ENCODE measurements at places on chromosomes 1 and 21.

- no peak for DNase-seq
Observed at GRCh38 chr1:228929476-228930027, 194.3 kb downstream of the RHOU start.

- DNase-seq, result no peak
Observed at GRCh38 chr21:30354308-30355005, 6.1 kb upstream of the KRTAP23-1 start.

GRCh38 chr1:248155927-248156326, 11.0 kb downstream of the OR2M5 start:
- no peak for DNase-seq

DNA sequence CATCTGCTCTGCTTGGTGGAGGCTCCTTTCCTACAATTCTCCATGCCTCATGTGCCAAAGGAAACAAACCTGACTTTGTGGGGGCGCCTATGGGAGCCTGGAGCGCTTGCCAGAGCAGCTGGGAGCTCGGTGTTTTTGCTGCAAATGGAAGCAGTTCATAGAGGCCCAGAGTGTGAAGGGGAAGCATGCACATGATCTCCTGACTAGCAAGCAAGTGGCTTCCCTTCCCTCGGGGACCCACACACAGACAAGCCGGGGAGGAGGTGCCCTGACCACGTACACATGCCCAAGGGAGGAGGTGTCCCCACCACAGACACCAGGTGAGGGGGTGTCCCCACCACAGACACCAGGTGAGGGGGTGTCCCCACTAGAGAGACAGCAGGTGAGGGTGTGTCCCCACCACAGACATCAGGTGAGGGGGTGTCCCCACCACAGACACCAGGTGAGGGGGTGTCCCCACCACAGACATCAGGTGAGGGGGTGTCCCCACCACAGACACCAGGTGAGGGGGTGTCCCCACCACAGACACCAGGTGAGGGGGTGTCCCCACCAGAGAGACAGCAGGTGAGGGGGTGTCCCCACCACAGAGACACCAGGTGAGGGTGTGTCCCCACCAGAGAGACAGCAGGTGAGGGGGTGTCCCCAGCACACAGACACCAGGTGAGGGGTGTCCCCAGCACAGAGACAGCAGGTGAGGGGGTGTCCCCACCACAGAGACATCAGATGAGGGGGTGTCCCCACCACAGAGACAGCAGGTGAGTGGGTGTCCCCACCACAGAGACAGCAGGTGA, 106.8 kb downstream of the CRYAA start:
- no peak for DNase-seq

DNA sequence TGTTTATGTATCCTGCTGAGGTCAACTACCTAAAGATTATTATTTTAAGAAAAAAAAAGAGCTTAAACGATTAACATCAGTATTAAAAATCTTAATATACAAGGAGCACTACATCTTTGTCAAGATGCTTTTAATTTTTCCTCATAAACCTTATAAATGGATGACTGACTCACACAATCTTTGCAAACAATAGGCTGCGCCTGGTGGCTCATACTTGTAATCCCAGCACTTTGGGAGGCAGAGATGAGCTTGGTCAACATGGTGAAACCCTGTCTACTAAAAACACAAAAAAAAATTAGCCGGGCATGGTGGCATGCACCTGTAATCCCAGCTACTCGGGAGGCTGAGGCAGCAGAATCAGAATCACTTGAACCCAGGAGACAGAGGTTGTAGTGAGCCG, 1.7 kb downstream of the KHDC4 start:
- DNase-seq, result no peak

- DNase-seq, result no peak
Observed at GRCh38 chr21:38726482-38726881, 79.2 kb upstream of the ETS2 start.

DNA sequence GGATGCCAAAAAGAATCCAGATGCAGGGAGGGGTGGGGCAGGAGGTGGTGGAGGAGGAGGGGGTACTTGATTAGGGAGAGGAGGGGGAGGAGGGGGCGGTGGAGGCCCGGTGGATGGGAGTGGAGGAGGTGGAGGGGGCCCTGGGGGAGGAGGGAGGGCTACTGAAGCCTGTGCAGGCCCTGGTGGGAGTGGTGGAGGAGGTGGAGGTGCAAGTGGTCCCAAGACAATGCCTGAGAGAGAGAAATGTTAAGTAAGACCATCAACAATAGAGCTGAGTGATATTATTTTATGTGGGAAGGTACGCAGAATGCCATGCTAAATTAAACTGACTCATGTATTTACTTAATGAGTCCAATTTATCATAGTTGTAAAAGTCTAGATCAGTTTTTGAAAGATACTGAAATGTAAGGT, 86.8 kb upstream of the LBR start:
- no peak for DNase-seq

DNA sequence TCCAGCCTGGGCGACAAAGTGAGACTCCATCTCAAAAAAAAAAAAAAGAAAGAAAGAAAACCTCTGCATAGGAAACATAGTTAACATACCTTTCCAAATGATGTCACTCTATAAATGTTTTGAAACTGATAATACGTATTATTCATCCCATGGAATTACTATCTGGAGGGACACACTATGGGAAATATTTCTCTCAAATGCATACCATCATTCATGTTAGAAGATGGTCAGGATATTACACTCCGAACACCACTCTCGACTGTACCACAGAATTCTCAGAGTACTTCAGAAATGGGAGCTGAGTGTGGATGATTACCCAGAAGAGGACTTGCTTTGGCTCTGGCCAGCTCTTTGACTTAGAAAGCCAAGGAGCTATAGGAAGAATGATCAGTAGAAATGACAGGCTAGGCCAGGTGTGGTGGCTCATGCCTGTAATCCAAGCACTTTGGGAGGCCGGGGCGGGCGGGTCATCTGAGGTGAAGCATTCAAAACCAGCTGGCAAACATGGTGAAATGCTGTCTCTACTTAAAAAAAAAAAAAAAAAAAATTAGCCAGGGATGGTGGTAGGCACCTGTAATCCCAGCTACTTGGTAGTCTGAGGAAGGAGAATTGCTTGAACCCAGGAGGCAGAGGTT, 5.2 kb upstream of the LIN28A start:
- no peak for DNase-seq

DNA sequence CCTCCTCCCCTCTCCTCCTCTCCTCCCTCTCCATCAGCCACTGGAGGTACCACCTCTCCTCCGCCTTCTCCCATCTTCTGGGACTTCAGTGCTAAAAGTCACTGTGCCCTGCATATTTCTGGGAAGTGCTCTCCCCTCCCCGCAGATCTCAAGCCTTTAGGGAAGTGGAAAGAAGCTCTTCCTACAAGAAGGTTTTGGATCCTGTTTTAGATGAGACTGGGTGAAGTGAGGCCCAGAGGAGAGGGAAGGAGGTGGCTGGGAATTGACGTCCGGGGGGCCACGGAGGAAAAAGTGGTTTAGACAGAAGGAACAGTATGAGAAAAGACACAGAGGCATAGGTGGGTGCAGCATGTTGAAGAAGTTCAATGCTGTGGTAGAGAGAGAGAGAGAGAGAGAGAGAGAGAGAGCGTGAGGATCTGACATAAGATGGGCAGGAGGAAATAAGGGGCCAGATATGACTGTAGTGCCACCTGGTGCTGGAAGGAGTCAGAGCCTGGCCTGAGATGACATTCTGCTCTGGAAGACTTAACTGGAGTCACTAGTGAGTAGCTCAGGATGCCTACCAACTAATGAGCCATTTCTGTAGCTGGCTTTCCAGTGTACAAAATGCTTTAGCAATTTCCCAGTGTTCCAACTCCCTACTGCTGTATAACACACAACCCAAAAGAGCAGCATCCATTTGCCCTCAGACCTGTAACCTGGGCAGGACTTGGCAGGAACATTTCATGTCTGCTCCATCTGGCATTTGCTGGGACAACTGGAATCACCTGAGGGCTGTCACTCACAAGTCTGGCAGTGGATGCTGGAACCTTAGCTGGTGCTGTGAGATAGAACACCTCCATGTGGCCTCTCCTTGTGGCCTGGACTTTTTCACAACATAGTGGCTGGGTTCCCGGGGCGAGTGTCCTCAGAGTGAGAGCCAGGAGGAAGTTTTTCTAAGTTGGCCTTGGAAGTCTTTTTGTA, 16.6 kb upstream of the ZSCAN20 start:
- peak; percentile 89 for DNase-seq

DNA sequence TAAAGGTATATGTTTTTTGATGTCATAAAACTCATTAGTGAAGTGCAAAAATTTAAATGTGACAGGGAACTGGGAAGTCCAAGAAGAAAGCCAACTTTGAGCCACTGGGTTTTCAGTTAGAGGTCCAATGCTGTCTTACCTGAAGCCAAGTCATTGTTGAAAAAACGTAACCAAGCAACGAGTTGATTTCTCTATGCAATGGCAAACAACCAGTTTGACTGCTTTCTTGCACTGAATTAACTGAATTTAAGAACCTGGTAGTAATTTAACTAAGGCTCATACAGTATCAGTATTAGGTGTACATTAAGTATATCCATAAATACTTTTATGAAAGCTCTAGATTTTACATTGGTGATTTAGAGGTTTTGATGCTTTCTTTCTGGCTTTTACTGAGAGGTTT, 20.2 kb upstream of the S1PR1 start:
- peak; percentile 49 for DNase-seq

DNA sequence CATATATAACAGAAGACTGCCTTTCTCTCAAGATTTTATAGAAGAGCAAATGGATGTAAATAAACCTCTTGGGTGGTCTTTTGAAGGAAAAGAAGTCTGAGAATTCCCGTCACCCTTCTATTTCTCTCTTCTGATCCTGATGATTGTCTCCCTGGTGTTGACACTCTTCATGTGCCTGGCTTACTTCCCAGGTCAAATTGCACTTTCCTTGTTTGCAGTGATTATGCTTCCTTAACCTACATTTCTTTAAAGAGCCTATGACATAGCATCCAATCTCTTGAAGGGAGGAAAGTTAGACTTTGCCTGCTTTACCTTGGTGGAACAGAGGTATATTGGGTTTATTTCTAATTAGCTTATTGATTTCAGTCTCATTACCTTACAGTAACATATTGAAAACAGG, 80.1 kb downstream of the LRRC53 start:
- no peak for DNase-seq

DNA sequence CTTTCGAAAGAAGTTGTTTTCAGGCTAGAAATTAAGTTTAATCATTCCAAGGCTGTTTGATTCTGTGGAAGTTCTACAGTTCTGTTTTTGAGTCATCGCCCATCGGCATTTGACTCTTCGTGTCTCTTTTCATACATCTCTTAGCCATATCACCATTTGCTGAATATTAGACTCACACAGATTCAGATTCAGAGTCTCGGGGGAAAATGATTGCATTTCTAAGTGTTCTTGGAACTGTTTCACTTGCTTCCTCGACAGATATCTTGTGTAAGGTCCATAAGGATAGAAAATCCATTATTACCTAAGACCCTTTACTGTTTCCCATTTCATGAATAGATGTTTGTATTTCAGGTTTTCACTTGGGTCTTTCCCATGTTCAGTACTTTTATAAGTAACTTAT, 237.0 kb upstream of the SGIP1 start:
- DNase-seq, result peak; percentile 33

GRCh38 chr1:161084597-161084988, 4.8 kb downstream of the NECTIN4 start:
- no peak for DNase-seq

DNA sequence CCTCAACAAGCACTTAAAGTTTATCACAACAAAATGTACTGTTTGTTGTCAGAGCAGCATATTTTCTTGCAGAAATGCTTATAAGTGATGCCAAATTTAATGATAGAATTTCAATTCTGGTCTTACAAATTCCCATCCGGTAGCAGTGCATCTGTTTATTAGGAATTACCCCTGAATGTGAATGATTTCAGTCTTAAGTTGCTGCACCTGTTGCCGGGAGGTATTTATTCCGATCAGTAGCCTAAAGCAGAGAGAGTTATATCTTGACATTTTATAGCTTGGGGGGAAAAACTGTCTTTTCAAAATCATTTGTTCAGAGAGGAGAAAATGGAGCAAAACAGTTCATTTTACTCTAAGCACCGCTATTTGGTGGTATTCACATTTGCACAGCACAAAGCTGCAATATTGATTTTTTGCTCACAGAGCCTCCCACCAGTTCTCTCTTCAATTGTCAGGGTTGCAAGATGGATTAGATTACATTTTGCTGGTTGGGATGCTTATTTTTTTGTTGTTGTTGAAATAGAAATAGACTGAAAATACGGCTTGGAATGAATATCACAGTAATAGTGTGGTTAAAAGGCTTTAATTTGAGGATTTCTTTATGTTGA, 98.6 kb downstream of the ADGRL2 start:
- no peak for DNase-seq

DNA sequence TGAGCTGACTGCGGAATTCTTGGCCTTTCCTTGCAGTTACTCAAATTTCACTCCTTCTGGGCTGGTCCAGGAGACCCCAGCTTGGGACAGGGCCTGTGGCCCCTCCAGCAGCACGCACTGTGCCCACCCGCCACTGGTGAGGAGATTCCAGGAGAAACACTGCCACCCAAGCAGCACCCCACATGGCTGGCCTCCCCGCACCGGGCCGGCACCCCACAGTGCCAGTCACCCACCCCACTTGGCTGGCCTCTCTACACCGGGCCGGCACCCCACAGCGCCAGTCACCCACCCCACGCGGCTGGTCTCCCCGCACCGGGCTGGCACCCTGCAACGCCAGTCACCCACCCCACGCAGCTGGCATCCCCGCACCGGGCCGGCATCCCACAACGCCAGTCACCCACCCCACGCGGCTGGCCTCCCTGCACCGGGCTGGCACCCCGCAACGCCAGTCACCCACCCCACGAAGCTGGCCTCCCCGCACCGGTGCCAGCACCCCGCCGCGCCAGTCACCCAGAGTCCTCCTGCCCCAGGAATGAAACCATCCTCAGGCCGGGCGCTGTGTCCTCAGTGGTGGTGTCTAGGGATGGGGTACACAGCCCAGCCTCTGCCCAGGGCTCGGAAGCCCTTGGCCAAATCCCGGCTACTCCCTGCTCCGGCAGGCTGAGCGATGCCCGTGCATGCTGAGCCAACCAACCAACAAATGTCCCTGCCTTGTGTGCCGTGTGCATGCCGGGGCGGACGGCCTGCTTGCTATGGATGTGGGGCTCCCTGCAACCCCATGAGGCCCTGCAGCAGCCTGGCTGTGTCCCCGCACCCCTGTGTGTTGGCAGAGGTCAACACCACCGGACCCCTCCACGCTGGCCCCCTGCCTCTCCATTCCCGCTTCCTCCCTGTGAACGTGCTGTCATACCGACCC, 38.6 kb upstream of the TSPEAR start:
- DNase-seq, result no peak

- DNase-seq, result no peak
Observed at GRCh38 chr1:25030012-25030411, 99.9 kb upstream of the RUNX3 start.

- DNase-seq, result peak; percentile 80
Observed at GRCh38 chr1:226424221-226425003, 16.5 kb upstream of the PARP1 start.

DNA sequence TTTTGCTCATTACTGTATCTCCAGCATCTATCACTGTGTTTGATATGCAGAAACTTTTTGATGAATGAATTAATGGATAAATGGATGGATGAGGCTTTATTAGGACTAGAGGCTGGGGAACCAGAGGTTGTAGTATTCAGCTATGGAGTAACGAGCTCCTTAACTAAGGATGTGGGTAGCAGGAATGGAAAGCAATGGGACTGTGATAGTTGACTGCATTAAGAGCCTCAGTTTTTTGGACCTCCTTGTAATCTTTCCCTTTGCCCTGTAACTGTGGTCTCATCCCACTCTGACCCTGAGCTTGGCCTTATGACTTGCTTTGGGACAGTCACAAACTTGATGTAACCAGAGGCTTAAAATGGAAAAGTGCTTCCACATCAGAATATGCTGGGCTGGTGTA, 9.0 kb upstream of the RUNX1 start:
- DNase-seq, result no peak

GRCh38 chr1:67194209-67194863, 28.1 kb downstream of the IL23R start:
- peak; percentile 23 for DNase-seq

GRCh38 chr1:194288238-194288637, 1101.8 kb upstream of the B3GALT2 start:
- DNase-seq, result no peak

Measured in renal cortical epithelial cell (primary cell).